ENCODE measurements at places on chromosomes 2 and 18. TPM values are rescaled to one million over a fixed set of nuclear protein-coding genes. Genes with fewer than 3 reads are reported as not detected.

Gene TAF4B
- 13.7 TPM for total RNA-seq

DNA sequence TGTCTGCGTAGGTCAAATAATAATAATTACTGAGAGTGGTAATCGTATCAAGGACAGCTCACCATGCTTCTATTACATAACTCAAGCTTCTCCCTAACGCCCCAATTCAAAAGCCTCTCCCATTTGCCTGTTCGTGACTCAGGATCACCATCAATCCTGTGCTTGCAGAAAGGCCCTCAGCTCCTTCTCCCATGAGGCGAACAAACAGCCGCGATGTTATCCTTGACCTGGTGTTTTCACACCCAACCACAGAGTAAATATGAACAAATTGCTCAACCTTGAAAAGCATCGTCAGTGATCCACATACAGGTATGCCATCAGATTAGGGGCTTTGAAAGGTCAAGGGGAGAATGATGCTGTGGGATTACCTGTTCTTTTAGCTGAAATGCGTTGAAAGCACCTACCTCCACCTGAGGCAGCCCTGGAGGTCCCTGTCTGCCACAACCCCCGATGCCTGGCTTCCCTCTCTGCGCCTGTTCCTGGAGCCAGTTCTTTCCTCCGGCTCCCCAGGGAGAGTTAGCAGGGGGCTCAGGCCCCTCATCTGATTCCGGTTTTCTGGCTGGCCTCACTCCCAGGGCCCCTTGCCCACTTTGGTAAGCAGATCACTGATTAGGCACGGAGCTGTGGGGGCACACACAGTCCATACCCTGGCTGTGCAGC, 39.1 kb upstream of the ODC1 start:
- no peak overlapping the region for H3K27ac ChIP-seq
- no peaks in the 10 kb centered on the region for H3K4me1 ChIP-seq
- H3K27me3 ChIP-seq: no peaks in the 10 kb centered on the region
- DNase-seq: no peak
- no peak overlapping the region for H3K4me3 ChIP-seq

- H3K4me3 ChIP-seq: no peak overlapping the region
- peak; percentile 40 for DNase-seq
- no peaks in the 10 kb centered on the region for H3K36me3 ChIP-seq
- no peaks in the 10 kb centered on the region for H3K27me3 ChIP-seq
- peaks cover 4% of the 10 kb centered on the region for H3K4me1 ChIP-seq
Measured at GRCh38 chr2:8408560-8409460, 273.0 kb upstream of the ID2 start.

Gene TSPYL6
- not detected for total RNA-seq

- H3K27ac ChIP-seq: no peak overlapping the region
- no peak overlapping the region for H3K4me3 ChIP-seq
- H3K36me3 ChIP-seq: no peaks in the 10 kb centered on the region
Measured at GRCh38 chr2:147365622-147366021, 479.2 kb upstream of the ACVR2A start.

DNA sequence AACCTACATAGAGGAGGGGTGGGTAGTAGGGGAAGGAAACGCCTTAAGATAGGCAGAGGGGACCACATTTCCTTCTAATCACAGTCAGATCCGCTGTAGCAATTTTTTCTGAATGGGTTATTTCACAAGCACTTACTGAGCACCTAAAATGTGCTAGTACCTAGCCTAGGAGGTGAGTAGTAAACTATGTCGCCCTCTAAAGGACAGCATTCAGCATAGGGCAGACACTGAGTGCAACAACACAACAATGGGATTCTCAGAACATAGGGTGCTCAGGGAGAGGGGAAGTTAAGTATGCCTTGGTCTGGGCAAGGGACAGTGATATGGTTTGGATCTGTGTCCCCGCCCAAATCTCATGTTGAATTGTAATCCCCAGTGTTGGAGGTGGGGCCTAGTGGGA, 166.1 kb upstream of the RAB6C start:
- H3K4me1 ChIP-seq: no peaks in the 10 kb centered on the region
- H3K4me3 ChIP-seq: no peak overlapping the region
- H3K27me3 ChIP-seq: no peaks in the 10 kb centered on the region
- no peak for DNase-seq
- H3K27ac ChIP-seq: no peak overlapping the region

DNA sequence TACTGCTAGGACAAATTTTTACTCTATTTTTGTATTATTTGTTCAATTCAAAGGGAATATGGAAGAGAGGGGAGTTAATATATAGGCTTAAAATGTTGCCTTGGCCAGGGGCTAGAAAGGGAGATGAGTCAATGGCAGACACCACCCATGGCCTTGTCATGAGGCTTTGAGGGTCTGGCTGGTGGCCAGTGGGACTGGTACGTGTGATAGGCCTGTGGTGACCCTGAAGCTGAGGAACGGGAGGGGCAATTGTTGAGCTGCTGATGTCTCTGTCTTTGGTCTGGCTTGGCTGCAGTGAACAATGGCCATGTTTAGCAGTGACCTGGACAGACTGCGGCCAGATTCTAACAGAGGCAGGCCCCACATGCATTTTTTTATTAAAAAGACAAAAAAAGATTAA, 18.5 kb downstream of the GKN1 start:
- no peaks in the 10 kb centered on the region for H3K36me3 ChIP-seq
- H3K27me3 ChIP-seq: peaks cover 2% of the 10 kb centered on the region
- no peak overlapping the region for H3K27ac ChIP-seq

DNA sequence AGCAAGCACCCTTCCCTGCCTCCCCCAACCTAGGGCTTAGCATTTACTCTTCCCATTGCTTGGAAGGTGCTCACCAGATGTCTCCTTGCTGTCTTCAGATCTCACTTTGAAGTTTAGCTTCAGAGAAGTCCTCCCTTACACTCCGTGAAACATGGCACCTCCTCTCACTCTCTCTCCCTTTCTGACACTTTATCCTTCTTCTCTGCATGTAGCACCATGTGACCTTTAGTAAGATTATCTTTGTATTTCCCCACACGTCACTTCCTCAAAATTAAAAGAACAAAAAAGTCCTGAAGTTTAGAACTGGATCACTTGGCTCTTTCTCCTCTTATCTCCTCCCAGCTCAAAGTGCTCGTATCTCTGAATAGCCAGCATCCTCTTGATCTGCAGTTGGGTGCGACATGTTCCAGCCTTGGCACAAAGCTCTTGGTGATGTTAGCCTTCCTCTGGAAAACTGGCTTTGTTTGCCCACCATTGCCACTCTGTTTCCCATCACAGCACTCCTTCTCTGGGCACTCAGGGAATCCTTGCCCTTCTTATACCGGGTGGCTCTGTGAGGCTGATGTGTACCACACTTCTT, 40.6 kb upstream of the EPAS1 start:
- H3K27me3 ChIP-seq: no peaks in the 10 kb centered on the region
- no peaks in the 10 kb centered on the region for H3K4me1 ChIP-seq
- H3K4me3 ChIP-seq: no peak overlapping the region
- H3K27ac ChIP-seq: no peak overlapping the region
- DNase-seq: no peak
- no peaks in the 10 kb centered on the region for H3K36me3 ChIP-seq

- peaks cover 3% of the 10 kb centered on the region for H3K27me3 ChIP-seq
- no peak overlapping the region for H3K27ac ChIP-seq
- no peaks in the 10 kb centered on the region for H3K4me1 ChIP-seq
- no peak for DNase-seq
- no peaks in the 10 kb centered on the region for H3K36me3 ChIP-seq
- H3K4me3 ChIP-seq: no peak overlapping the region
Measured at GRCh38 chr2:226687641-226688253, 111.9 kb downstream of the IRS1 start.

DNA sequence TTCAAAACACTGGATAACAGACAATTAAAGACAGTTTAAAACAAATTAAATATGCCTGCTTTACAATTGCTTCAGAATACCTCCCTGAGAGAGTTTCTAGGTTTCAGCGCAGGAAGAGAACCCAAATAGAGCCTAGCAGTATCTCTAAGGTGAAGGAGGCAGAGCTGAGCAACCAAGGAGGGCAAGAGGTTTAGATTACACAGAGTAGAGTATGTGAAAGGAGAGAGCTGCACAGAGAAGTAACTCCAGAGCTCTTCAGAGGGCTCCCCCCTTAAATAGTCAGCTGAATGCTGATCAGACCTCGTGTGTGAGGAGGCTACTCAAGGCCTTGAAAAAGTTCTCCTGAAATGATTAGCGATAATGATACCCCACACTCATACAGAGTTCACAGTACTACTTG, 386.5 kb upstream of the TCF4 start:
- H3K27ac ChIP-seq: no peak overlapping the region
- no peak for DNase-seq
- no peak overlapping the region for H3K4me3 ChIP-seq
- no peaks in the 10 kb centered on the region for H3K4me1 ChIP-seq
- no peaks in the 10 kb centered on the region for H3K36me3 ChIP-seq

DNA sequence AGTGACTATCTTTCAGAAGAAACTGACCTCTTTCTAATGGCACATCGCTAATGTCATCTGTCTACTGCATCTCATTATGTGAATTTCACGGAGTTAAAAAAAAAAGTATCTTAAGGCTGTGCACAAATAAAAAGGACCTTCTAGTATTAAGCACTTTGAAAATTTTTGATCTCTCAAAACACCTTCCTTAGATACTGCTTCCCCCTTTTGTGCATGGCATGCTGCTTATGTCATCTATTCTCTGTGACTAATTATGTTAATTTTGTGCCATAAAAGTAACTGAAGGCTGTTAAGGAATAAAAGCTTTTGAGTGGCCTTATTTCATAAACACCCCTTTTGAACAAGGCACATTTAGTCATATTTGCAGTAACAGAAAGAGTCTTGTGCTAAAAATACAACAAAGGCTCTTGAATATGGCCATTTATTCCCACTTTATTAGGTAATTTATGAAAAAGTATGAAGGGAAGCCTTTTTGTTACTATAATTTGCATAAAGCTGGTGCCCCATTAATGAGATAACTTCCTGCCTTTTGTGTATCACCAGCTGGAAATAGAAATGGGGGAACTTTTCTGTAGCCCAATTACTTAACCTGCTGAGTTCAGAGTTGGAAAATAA, 1412.0 kb upstream of the ZEB2 start:
- H3K27me3 ChIP-seq: no peaks in the 10 kb centered on the region
- H3K4me1 ChIP-seq: no peaks in the 10 kb centered on the region
- H3K27ac ChIP-seq: no peak overlapping the region
- no peak overlapping the region for H3K4me3 ChIP-seq

Gene TCF7L1
- total RNA-seq: not detected

DNA sequence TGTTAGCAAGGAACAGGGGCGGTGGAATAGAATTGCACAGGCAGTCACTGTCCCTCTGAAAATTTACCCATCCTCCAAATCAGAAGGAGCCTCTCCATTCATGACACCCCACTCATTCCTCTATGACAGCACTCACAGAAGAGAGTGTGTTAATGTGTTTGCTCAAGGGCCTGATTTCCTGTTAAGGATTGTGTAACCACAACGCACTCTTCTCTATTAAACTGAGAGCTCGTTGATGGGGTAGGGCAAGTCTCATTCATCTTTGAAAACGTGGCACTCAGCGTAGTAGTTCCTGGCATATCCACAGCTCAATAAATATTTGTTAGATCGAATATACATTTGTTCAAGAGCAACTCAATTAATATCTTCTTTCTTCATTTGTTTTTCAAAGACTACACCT, 106.4 kb downstream of the VAPA start:
- H3K36me3 ChIP-seq: no peaks in the 10 kb centered on the region
- H3K4me1 ChIP-seq: no peaks in the 10 kb centered on the region
- no peak for DNase-seq

Gene MAL
- 102 TPM for total RNA-seq

Gene EPC2
- total RNA-seq: 79.6 TPM

GRCh38 chr2:54755641-54756326, 32.3 kb downstream of the EML6 start:
- no peaks in the 10 kb centered on the region for H3K27me3 ChIP-seq
- H3K4me3 ChIP-seq: no peak overlapping the region
- H3K4me1 ChIP-seq: no peaks in the 10 kb centered on the region
- H3K27ac ChIP-seq: no peak overlapping the region
- H3K36me3 ChIP-seq: no peaks in the 10 kb centered on the region

Gene CLIP4
- 36.8 TPM for total RNA-seq

DNA sequence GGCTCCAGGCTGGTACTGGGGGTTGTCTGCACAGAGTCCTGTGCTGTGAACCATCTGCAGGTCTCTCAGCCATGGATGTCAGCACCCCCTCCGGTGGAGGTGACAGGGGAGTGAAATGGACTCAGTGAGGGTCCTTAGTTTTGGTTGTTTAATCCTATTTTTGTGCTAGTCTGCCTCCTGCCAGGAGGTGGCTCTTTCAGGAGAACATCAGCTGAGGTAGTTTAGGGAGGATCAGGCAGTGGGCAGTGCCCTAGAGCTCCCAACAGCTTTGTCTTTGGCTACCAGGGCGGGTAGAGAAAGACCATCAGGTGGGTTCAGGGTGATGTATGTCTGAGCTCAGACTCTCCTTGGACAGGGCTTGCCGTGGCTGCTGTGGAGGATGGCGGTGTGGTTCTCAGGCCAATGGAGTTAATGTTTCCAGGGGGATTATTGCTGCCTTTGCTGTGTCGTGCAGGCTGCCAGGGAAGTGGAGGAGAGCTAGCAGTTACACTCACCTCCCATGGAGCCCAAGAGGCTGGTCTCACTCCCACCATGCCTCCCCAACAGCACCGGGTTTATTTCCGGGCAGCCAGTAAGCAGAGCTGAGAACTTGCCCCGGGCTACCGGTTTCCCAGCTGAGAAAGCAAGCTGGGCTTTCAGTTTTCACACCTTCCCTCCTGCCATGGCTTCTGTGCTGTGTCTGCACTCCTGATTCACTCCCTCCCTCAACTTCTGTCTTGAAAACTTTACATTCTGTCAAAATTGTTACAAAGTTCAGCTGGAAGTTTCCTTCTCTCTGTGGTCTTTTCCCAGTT, 563.4 kb downstream of the XIRP2 start:
- H3K27ac ChIP-seq: no peak overlapping the region
- H3K4me1 ChIP-seq: no peaks in the 10 kb centered on the region
- no peak overlapping the region for H3K4me3 ChIP-seq
- no peak for DNase-seq
- H3K27me3 ChIP-seq: no peaks in the 10 kb centered on the region

GRCh38 chr2:17084877-17085276, 419.2 kb upstream of the CYRIA start:
- H3K4me3 ChIP-seq: no peak overlapping the region
- H3K27ac ChIP-seq: no peak overlapping the region
- no peaks in the 10 kb centered on the region for H3K36me3 ChIP-seq
- DNase-seq: no peak
- H3K27me3 ChIP-seq: no peaks in the 10 kb centered on the region

DNA sequence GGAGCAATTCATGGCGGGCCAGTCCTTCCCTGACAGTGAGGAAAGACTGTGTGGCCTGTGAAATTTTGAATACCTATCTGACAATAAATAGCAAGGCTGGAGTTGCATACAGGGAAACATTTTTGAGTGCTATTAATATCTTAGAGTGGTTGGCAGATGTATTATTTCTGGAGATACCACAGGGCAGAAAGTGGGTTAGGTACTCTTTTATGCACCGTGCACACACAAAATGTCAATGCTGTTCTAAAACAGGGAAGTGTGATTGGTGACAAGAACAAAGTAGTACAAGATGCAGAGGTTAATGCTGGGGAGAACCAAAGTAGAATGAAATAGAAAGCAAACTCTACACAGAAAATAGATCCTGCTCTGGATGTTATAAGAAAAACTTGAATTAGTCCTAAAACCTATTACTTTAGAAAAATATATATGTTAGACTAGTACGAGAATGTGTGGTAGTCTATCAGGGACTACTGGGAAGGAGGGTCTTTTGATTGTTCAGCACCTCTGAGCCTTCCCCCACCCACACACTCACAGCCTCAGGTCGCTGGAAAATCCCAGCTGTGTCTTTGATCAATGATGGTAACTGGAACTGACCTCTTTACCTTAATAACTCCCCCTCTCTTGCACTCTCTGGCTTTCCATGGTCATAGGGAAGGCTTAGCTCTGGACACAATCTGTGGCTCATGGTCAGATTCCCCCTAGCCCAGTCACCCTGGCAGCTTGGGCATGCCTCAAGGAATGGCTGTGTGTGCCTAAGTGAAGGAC, 58.2 kb downstream of the SERPINB8 start:
- no peaks in the 10 kb centered on the region for H3K36me3 ChIP-seq
- no peaks in the 10 kb centered on the region for H3K4me1 ChIP-seq
- no peaks in the 10 kb centered on the region for H3K27me3 ChIP-seq
- no peak overlapping the region for H3K27ac ChIP-seq
- DNase-seq: no peak

Gene ATIC
- total RNA-seq: 40.5 TPM

Measured in CD4-positive, alpha-beta T cell (primary cell).